ENCODE measurements at places on chromosomes 5 and 9.

GRCh38 chr5:41763081-41763480 is 107.1 kb downstream of the OXCT1 start:
- no peak for DNase-seq

- no peak for DNase-seq
Observed at GRCh38 chr9:99509065-99509745, 287.1 kb downstream of the SEC61B start.

DNA sequence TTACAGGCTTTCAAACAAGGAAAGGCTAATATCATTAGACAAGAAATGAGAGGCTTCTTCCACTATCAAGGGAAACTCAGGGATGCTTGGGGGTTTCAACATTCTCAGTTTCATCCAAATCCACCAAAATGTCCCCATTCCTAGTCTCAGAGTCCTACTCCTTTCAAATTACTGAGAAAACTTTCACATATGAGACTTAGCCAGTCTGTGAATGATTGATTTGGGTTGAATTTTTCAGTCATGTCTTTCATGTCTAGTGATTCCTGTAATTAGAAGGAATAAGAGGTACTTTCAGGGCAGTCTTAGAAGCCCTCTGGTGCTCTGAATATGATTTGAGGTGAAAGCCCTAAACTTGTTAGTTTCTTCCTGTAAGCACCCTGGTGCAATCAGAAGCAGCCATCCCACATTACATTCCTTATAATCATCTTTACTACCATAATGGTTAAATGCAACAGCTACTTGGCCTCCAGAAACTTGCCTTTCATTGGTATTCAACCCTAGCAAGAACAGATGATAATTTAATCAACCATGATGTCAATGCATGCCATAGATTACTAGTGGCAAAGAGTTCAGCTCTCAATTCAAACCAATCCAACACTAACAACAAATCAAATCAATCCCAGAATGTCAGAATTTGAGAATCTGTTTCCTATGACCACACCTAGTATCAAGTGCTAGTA is 50.7 kb upstream of the RIC1 start:
- no peak for DNase-seq

DNA sequence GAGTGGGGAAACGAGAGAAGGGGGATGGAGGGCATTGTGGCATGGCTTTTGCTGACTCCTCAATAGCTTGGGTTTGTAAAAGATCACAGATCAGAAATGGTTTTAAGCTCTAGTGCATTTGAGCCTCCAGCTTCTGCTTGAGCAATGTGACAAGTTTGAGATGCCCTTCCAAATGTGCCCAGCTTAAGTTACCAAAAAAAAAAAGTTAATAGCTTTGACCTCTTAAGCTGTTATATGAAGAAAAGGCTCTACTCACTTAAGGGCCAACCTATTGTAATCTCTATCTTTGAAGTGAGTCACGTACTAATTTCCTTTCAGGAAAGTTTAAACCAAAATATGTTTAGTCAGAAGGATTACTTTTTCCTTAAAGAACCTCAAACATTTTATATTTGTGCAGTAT is 428.8 kb upstream of the ACTBL2 start:
- DNase-seq: no peak

DNA sequence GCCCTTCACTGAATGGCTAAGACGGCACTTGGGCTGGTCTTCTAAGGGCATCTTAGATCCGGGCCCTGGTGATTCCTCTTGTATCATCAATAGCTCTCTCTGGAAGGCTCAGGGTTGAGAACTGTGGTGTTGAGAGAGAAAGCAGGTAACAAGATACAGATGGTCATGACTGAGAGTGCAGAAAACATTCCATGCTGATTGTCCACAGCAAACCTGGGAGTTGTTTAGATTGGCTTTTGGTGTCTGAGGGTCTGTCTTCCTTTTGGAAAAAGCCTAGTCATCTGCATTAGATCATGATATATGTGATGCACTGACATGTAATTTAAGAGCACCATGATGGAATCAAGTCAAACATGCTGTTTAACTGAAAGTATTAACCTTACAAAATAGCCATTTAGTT is 331.9 kb downstream of the ADAMTS6 start:
- no peak for DNase-seq

GRCh38 chr5:71695071-71695470 is 24.0 kb upstream of the CARTPT start:
- no peak for DNase-seq

- no peak for DNase-seq
Observed at GRCh38 chr9:108997112-108997511, 16.2 kb downstream of the CTNNAL1 start.

GRCh38 chr5:173767574-173768266 is 120.4 kb upstream of the CPEB4 start:
- DNase-seq: no peak

GRCh38 chr9:97933297-97933998 is 4.5 kb downstream of the HEMGN start:
- no peak for DNase-seq

GRCh38 chr5:151671950-151672349 is 14.8 kb downstream of the SPARC start:
- no peak for DNase-seq

GRCh38 chr9:131732061-131732526 is 7.8 kb downstream of the RAPGEF1 start:
- no peak for DNase-seq

- DNase-seq: no peak
Observed at GRCh38 chr9:121484651-121485446, 14.8 kb downstream of the GGTA1 start.

Data from nephron progenitor cell (in vitro differentiated cells).